ENCODE measurements at places on chromosomes 7 and 10.

GRCh38 chr7:47478926-47479711 is 102.8 kb downstream of the TNS3 start:
- DNase-seq = no peak

DNA sequence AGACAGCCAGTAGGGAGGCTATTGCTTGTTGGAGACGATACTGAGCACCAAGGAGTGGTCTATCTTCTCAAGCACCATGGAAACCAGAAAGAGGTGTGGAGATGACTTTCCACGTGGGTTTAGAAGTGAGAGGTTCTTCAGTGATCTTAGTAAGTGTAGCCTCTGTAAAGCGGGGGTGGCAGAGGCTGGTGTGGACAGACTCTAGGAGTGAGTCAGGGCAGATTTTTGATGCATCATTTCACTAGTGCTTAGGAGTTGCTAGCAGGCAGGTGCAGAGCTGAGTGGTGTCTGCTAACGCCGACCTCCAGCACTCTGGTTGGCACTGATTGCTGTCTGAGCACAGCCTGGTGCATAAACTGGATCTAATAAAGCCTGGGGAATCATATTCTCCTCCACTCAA is 78.4 kb upstream of the ADO start:
- peak; percentile 21 for DNase-seq

DNA sequence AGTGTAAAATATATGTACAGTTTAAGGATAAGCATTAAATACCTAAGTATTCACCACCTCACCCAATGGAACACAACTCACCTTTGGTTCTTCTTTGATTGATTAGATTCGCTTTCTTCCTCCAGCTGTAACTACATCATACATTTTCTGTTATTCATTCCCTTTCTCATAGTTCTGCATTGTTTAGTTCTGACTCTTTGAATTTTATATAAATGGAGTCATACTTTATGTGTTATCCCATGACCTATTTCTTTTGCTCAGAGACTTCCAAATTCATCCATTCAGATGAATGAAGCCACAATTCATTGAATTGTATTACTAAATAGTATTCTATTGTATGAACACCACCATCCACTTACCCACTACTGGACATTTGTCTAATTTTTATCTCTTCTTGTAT is 12.3 kb downstream of the THNSL1 start:
- no peak for DNase-seq

DNA sequence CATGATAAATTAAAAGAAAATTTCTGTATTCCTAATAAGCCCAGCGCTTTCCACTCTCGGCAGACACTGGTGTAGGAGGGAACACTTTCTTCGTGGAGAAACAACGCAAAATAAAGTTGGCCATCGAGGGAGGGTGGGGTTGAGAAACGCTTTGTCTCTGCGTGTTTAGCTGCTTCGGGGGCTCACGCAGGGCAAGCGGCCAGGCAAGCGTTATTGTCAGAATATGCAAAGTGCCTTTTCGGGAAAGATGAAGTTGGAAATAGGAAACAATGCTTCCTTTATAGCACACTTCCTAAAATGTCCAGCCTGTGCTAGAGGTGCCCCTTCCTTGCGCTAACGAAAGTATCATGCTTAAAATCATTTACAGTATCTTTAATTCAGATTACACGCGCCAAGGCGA is 1.9 kb upstream of the EBF3 start:
- DNase-seq = no peak

- DNase-seq = no peak
Observed at GRCh38 chr10:114719311-114719710, 61.2 kb upstream of the ABLIM1 start.

GRCh38 chr7:67870396-67870795 is 873.8 kb downstream of the TYW1 start:
- no peak for DNase-seq

GRCh38 chr7:51031791-51032515 is 249.3 kb upstream of the GRB10 start:
- no peak for DNase-seq

DNA sequence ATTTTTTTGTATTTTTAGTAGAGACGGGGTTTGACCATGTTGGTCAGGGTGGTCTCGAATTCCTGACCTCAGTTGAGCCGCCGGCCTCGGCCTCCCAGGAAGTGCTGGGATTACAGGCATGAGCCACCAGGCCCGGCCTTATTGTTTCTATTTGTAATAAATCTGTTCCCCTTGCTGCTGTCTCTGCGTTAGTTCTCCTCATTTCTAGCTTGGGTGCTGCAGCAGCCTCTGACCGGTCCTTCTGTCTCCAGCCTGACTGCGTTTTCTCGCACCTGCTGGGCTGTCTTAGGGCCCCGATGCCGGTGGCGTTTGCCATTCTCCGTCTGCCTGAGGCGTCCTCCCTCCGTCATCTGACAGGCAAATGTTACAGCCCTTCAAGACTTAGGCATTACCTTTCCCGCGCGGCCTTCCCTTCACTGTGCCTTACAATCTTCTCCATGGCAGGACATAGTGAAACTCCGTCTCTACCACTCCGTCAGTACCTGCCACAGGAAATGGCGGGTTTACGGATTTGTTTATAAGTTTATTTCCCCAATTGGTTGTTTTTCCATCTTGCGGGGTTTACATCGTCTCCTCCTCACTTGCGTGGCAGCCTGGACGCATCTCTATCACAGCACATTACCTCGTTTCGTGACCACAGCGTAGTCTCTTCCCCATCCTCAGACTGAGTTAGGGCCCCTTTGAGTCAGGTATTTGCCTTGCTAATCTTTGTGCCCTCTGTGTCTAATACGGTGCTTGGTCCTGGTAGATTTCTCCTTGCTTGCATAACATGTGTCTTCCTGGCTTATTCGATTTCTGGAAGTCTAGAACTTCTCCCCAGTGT is 2.3 kb upstream of the GIMAP8 start:
- DNase-seq = no peak

- DNase-seq = no peak
Observed at GRCh38 chr7:13872709-13873108, 116.8 kb downstream of the ETV1 start.

DNA sequence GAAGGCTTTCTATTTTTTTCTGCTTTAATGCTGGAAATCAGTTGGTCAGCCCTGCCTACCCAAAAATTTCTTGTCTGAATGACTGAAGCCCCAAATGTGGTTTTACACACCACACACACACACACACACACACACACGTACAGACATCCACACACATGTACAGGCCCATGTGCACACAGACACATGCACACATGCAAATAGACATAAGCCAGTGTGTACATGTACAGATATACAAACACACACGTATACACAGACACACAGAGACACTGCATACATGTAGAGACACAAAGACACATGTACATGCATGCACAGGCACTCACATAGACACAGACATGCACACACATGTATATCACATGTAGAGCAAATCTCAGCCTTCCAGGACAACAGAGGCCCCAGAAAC is 54.2 kb downstream of the TBATA start:
- no peak for DNase-seq

DNA sequence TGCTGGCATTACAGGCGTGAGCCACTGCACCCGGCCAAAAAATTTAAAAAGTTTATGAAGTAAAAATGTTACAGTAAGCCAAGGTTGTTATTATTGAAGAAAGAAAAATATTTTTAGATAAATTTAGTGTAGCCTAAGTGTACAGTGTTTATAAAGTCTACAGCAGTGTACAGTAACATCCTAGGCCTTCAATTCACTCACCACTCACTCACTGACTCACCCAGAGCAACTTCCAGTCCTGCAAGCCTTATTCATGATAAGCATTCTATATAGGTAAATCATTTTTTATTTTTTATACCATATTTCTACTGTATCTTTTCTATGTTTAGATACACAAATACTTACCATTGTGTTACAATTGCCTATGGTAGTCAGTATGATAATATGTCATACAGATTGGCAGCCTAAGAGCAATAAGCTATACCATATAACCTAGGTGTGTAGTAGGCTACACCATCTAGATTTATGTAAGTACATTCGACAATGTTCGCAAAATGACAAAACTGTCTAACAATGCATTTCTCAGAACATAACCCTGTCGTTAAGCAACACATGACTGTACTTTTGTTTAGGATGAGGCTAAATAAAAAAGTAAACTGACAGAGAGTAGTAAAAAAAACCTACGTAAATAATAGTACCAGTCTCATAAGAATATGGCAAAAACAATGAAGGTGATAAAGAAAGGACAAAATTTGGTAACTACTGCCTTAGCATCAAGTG is 77.8 kb upstream of the FAM133B start:
- no peak for DNase-seq

DNA sequence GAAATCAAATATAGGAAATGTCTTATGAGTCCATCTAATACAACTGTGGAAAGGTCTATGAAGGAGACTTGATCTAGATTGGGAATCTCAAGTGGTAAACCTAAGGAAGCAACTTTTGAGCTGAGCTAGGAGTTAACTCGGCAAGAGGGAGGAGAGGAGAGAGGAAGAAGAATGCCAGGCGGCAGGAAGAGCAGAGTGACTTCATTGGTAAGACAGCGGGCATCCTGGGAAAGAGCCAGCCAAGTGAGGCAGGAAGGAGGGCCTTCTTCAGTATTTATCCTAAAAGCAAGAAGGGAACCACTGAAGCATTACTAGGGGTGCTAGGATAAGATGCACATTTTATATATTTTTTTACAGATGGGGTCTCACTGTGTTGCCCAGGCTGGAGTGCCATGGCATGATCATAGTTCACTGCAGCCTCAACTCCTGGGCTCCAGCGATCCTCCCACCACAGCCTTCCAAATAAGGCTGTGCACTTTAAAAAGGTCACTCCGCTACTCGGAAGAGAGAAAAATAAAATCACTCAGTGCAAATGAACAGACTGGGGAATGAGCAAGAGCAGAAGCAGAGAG is 2.0 kb downstream of the BCL7B start:
- no peak for DNase-seq

DNA sequence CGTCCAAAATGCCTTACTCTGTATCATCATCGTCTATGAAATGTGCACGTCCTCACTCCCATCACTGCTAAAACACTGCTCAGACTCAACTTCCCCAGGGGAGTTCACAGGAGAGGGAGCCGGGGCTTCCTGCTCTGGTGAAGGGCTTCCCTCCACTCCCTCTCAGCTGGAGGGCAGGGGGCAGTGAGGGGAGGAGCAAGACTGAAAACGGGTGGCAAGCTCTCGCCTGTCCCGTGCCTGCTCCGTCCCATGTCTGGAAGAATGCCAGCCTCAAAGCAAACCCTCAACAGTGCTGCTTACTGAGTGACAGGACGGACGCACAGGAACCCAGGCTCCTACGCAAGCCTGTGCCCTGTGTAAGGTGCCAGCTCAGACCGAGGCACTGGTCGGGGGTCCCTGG is 25.1 kb downstream of the PRKAG2 start:
- DNase-seq = no peak

DNA sequence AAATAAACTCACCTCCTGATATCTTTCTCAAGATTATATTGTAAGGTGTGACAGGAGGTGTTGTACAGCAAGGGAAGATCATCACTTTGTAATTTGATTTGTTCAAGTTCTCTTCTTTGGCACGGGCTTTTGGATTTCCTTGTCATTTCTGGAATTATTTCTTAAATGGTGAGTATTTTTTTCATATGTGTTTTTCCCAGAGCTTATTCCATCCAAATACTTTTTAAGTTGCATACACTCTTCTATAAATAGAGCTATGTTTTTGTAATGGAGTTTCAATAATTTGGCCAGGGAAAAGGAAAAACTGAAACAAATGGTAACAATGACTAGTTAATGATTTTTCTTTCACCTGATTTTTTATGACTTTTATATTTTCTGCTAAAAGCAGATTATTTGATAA is 92.5 kb downstream of the CFAP58 start:
- no peak for DNase-seq

DNA sequence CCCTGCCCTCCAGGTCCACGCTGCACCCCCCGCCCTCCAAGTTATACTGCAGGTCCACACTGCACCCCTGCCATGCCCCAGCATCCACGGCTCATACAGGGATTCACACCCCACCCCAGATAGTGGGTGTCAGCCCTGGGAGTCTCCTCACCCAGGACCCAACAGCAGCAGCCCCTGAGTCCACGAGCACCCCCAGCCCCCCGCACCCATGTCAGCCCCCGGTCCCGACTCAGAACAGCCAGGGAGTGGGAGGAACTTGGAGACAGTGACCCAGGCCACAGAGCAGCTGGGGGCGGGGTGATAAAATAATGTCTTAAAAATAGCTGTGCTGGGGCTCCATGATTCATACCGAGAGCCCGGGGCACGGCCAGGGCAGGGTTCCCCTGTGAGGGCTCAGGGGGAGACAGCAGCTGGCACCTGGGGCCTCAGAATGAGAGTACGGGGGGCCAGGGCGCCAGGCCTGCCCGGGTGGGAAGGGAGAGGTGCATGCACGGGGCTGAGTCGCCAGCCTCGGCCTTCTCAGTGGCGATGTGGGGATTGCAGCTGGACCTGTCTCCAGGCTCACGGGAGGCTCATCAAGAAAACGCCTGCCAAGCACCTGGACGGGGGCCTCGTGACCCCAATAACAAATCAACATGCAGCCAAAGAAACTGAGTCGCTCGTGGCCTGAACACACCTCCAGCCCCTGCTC is 29.8 kb downstream of the ADAP1 start:
- DNase-seq = peak; percentile 59

DNA sequence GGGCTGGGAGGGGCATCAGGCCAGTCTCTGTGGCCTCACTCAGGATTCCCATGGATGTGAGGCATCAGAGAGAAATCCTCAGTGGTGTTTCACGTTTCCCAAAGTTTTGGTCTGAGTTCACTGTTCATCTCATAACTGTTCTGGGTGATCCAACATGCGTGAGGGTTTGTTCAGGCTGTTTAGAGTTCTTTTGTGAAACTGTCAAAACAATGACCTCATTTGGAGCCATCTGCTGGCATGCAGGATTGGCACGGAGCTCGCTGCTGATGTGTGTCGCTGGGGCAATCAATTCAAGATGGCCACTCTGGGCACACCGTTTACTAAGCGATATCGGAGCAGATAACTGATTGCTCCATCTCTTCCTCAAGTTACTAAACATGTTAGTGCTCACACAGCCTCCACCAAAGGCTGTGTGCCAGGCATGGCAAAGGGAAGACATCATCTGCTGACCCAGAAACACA is 365.6 kb downstream of the WDR11 start:
- no peak for DNase-seq

DNA sequence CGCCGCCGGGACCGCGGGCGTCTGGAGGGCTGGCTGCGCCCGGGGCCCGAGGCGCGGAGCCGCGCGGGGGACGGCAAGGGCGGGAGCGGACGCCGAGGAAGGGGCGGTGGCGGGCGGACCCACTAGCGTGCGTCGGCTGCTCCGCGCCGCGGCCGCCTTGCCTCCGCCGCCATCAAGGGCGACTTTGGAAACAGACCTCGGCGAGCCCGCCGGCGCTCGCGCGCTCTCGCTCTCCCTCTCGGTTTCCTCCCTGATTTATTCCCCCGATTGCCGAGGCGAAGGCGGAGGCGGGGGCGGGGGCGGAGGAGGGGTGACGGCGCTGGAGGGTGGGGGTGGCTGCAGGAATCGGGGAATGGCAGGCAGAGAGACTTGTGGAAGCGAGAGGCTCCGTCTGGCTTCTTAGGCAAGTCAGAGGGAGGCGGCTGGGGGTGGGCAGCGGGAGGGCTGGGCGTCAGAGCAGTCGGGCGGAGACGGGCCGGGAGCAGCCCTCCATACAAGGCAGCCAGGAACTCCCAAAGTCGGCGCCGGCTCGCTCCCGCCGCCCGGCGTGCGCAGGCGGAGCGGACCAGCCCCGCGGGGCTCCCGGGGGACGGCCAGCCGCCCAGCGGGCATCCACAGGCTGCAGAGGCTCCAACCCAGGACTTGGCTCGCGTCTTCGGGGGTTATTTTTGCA is at the start of gene CACNA2D1:
CACNA2D1 (minus strand) TSS at position 231 of the 673 bp plus-strand sequence.
- no peak for DNase-seq
